H54 (cell line): ENCODE measurements at places on chromosomes 1 and 21.

DNA sequence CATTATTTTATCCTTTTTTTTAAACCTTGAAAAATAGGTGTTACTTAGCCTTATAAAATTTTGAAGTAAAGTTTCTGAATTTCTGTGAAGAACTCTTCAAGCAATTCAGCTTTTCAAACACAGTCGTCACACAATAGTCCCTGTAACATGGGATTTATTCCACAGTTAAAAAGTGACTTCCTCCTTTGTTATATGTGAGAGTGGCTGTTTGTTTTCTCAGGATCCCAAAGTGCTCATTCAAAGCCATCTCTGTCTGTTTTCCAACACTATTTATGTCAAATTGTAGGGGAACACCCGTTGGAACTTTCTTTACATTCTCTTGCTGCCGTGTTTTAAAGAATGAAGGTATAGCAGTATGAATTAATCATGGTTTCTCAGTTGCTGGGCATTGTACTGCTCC, 80.8 kb upstream of the GPR52 start:
- no peak for DNase-seq

DNA sequence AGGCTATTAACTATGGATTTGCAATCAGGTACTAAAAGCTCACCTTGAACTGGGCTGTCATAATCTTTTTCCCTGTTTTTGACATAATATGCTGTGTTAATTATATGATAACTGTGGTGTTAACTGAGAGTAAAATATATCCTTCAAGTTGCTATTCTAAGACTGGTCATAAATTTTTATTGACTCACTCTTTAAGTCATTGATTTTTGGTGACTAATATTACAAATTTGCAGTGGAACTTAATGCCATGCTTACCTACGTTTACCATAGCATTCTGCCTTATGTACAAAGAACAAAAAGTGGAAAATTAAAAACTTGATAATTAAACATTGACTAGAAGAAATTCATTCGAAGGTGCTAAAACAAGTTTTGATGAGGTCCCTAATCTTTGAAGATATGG, 872.4 kb downstream of the BRINP3 start:
- no peak for DNase-seq

DNA sequence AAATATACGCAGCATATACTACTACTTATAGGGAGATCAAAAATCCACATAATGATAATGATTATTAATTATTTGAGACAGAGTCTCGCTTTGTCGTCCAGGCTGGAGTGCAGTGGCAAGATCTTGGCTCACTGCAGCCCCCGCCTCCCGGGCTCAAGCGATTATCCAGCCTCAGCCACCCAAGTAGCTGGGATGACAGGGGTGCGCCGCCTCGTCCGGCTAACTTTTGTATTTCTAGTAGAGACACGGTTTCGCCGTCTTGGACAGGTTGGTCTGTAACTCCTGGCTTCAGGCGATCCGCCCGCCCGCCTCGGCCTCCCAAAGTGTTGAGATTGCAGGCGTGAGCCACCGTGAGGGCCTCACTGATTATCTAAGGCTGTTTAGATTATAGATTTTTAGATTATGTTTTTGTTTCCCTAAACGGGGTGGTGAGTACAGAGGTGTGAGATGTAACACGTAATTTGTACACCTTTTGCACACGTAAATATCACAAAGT, 548 bp upstream of the SLC25A33 start:
- no peak for DNase-seq

GRCh38 chr21:24737296-24737850, 869.9 kb downstream of the MRPL39 start:
- no peak for DNase-seq

GRCh38 chr1:205832326-205832751, 17.6 kb downstream of the PM20D1 start:
- no peak for DNase-seq

- DNase-seq: no peak
These were observed 25.2 kb upstream of the DUSP23 start for GRCh38 chr1:159755451-159756007.

GRCh38 chr1:248918131-248918530, 12.1 kb downstream of the PGBD2 start:
- no peak for DNase-seq

GRCh38 chr1:153526132-153526543, 9.7 kb downstream of the S100A6 start:
- DNase-seq: no peak

DNA sequence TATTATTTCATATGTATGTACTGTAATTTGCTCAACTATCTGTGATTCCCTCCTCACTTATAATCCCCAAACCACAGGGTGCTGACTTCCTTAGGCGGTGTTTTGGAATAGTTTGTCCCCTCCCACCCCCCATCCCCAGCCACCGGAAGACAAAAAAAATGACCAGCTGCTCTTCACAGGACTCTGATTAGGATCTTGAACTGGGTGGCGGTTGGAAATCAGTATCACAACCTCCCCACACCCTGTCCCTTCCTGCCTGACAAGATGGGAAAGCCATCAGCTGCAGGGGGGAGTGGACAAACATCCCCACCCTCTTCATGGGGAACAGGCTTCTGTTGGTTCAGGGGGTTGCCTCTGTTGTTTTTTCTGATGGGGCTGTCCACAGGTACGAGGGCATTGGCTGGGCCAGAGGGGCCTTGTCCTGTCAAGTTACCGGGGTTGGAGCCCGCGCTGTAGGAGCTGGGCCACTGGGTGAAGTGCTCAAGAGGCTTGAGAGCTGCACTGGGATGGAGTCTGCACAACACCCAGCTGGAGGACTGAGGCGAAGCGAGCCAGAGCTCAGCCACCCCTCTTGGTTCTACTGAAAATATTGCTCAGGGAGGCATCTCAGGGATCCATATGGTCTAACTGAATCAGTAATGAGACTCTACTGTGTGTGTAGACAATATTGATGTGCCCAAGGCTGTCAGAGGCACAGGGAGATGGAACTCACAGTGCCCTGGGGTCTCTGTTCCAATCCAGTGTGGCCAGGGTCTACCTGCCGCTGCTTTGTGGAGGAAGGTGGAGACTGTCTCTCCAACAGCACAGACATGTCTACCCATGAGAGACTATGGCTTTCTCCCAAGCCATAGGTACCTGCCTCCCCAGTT, 28.2 kb downstream of the NAV1 start:
- DNase-seq: no peak

- DNase-seq: no peak
These were observed 66.0 kb downstream of the VCAM1 start for GRCh38 chr1:100785470-100786052.

- no peak for DNase-seq
These were observed 151.4 kb upstream of the C1orf105 start for GRCh38 chr1:172269084-172269483.

DNA sequence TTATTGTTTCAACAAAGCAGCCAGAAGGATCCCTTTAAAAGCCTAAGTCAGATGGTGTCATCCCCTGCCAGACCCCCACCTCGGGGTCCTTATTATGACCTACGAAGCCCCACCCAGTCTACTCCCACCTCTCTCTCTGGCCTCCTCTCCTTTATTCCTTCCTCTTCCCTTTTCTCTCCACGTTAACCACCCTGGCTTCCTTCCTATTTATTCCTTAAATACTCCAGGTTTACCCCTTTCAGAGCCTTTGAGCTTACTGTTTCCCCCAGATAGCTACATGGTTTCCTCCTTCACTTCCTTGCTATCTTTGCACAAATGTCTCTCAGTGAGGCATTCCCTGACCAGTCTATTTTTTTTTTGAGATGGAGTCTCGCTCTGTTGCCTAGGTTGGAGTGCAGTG, 12.0 kb upstream of the SLC9A1 start:
- no peak for DNase-seq

GRCh38 chr1:53681977-53682685, 56.8 kb downstream of the GLIS1 start:
- no peak for DNase-seq

DNA sequence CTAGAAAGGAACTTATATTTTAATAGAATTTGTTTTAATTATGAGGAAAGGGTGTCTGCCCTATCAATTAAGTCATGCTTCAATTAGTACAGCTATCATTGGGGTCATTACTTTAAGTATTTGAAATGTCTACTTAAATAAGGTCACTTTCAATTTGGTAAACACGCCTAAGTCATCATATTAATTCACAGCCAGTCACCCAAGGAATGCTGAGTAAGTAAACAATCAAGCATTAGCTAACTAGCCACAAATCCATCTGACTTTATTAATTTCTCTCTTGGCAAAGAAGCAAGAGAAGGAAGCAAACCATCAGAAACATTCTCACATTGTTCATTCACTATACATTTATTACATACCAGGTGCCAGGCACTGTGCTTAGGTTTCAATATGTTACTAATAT, 1.2 kb upstream of the LRRC52 start:
- DNase-seq: no peak

GRCh38 chr1:24111996-24112779, at the start of gene MYOM3:
MYOM3 (minus strand) TSS chr1:24112135; CDS start chr1:24108636, 3,499 bp downstream.
- DNase-seq: peak; percentile 43

DNA sequence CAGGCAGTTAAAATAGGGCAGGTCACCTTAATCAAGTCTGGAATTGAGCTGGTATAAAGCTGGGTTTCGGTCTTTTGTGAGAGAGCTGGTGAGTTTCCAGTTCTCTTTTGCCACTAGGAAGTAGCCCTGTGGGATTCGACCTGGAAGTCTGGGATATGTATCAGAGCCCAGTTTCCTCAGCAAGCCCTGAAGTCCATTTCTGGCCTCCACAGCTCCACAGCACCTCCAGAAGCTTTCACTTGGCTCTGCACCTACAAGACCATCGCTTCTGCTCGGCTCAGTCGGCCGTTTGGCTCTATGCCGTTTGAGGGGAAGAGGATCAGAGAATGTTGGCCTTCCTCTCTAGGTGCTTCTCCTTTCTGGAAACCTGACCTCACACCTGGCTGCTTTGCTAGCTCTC, 148.0 kb downstream of the GALNT2 start:
- DNase-seq: no peak

GRCh38 chr1:109350655-109351054, 43.8 kb upstream of the MYBPHL start:
- DNase-seq: no peak

DNA sequence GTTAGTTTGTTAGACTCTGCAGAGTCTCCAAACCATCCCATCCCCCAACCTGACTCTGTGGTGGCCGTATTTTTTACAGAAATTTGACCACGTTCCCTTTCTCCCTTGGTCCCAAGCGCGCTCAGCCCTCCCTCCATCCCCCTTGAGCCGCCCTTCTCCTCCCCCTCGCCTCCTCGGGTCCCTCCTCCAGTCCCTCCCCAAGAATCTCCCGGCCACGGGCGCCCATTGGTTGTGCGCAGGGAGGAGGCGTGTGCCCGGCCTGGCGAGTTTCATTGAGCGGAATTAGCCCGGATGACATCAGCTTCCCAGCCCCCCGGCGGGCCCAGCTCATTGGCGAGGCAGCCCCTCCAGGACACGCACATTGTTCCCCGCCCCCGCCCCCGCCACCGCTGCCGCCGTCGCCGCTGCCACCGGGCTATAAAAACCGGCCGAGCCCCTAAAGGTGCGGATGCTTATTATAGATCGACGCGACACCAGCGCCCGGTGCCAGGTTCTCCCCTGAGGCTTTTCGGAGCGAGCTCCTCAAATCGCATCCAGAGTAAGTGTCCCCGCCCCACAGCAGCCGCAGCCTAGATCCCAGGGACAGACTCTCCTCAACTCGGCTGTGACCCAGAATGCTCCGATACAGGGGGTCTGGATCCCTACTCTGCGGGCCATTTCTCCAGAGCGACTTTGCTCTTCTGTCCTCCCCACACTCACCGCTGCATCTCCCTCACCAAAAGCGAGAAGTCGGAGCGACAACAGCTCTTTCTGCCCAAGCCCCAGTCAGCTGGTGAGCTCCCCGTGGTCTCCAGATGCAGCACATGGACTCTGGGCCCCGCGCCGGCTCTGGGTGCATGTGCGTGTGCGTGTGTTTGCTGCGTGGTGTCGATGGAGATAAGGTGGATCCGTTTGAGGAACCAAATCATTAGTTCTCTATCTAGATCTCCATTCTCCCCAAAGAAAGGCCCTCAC, at the start of gene OLIG2:
Gene OLIG2 (plus strand): TSS at position 447 of the 954 bp plus-strand sequence. CDS start 928 bp downstream, outside the sequence.
- DNase-seq: peak; percentile 95

- no peak for DNase-seq
These were observed at the start of gene SIM2 for GRCh38 chr21:36698981-36699545. SIM2 (plus strand) TSS chr21:36699115; CDS start chr21:36699747, 632 bp downstream.

DNA sequence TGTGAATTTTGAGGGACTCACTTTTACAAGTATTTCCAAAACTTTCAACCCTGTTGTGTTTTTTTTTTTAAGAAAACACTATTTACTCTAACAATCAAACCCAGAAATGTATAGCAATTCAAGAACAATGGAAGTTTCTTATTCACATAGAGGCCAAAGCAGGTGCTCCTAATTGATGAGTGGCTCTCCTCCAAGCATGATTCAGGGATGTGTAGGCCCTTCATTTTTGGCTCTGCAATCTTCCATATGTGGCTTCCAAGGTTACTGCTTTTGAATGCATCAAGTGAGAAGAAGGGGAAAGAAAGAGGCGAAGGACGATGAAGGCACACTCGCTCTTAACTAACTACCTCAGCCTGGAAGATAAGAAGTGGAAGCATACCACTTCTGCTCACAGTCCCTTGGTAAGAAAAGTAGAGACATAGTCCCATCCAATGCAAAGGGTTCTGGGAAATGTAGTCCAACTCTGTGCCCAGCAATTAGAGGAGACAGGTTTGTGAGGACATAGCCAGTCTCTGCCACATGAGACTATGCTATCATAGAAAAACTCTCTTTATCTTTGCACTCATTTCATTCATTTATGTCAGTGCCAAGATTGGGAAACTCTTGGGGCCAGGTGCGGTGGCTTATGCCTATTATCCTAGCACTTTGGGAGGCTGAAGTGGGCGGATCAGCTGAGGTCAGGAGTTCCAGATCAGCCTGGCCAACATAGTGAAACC, 46.0 kb downstream of the OPTC start:
- DNase-seq: no peak

DNA sequence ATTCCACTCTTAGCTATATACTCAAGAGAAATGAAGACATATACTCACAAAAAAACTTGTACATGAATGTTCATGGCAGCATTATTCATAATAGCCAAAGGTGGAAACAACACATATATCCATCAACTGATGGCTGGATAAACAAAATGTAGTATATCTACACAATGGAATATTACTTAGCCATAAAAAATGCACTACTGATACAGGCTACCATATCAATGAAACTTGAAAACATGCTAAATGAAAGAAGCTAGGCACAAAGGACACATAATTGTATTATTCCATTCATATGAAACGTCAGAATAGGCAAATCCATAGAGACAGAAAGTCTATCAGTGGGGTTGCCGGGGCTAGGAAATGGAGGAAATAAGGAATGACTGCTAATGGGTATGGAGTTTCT, 67.3 kb downstream of the NUP210L start:
- no peak for DNase-seq

DNA sequence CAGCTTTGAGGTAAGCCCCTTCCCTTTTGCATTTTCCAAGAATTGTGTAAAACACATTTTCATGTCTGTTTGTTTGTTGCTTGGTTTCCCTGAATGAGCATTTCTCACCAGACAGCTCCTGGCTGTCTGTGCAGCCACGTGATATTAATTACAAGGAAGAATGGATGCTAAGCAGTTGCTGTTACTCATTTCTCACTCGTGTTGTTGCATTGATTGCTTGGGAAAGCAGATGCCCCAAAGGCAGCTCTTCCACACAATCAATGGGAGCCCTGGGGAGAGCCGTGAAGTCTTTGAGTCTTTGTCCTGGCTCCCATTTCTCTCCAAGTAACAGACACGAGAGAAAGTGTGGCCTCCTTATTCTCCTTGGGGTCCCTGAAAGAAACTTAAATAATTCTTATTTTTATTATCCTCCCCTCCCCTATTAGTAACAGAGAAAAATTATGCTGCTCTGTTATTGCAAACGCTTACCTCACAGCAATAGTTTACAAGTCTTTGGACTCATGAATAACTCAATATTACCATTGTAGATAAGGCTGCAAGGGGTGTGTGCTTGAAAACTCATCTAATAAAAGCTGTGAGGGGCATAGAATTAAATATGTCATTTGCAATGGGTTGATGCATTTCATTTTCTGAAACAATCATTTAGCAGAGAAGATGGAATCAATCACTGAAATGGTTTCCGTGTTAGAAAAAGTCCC, 127.7 kb upstream of the CAMK1G start:
- no peak for DNase-seq
